Calu3 (cell line): ENCODE measurements at places on chromosomes 6 and 20.

- no peak for DNase-seq
Observed at GRCh38 chr6:41722969-41723529, 12.4 kb downstream of the TFEB start.

DNA sequence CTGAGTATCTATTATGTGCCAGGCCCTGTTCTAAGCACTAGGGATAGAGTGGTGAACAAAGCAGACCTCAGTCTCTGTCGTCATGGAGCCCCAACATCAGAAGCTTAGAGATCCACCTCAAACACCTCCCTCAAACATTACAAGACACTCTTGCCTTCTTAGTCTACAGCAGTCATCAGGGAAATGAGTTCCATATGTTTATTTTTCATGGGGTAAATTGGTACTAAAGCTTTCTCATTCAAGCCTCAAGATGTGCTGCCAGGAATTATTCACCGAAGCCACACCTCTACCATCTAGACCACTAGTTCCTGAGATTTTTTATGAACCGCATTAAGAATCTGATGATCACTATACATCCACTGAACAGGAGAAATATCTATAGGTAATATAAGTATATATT is 59.0 kb upstream of the TFB1M start:
- no peak for DNase-seq

GRCh38 chr6:130824978-130825694 is 2.1 kb upstream of the SMLR1 start:
- DNase-seq = no peak

DNA sequence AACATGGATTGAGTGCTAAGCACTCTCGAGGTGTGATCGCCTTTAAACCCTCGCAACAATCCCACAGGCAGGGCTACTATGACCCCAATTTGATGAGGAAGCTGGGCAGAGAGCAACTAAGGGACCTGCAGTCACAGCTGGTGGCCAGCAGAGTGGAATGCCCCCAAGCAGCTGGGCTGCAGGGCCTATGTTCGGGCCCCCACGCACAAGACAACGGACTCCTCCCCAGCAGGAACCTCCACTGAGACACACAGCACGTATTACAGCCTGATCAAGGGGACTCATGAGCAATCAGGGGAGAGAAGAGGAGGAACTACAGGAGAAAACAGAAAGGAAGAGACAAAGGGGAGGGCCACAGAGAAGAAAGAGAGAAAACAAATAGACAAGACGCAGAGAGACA is 21.7 kb downstream of the CST7 start:
- no peak for DNase-seq

DNA sequence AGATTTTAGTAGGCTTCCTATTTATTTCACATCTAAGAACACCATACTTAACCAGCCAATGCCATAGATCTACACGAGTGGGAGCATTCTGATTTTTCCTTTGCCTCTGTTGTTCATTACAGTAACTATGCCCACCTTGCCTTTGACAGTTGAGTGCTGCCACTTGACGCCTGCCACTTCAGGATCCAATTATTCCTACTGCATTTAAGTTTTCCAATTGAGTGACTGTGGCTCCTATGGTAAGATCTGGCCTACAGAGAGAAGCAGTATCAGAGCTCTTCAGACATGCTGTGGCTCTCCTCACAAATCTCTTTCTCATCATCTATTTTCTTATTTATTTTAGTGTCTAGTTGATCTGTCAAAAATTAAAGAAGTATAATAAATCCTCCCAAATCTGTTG is 403.0 kb upstream of the SPTLC3 start:
- no peak for DNase-seq

- no peak for DNase-seq
Observed at GRCh38 chr20:33311996-33312395, 29.0 kb downstream of the BPIFB1 start.

DNA sequence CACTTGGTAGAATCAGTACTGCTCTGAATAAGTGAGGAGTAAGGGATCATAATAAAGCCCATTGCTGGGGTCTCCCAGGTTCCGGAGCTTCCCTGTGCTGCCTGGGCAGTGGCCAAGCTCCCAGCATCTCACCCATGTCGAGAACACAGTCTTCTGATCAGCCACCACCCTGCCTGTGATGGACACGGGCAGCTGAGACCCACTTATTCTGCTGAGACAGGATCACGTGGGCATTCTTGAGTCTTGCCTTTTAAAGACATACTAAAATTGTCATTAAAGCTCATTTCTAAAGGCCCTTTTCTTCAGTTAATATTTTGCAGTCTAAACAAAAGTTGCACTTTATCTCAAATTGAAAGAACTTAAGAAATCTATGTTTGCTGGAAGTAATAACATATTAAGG is 42.7 kb upstream of the SLC22A2 start:
- DNase-seq = no peak
